Activated T-helper 9 cell treated with anti-CD3 and anti-CD28 coated beads, Interleukin-2, amount 50 U/mL, for 16 hours (primary cell): ENCODE measurements at places on chromosomes 6 and 20.

DNA sequence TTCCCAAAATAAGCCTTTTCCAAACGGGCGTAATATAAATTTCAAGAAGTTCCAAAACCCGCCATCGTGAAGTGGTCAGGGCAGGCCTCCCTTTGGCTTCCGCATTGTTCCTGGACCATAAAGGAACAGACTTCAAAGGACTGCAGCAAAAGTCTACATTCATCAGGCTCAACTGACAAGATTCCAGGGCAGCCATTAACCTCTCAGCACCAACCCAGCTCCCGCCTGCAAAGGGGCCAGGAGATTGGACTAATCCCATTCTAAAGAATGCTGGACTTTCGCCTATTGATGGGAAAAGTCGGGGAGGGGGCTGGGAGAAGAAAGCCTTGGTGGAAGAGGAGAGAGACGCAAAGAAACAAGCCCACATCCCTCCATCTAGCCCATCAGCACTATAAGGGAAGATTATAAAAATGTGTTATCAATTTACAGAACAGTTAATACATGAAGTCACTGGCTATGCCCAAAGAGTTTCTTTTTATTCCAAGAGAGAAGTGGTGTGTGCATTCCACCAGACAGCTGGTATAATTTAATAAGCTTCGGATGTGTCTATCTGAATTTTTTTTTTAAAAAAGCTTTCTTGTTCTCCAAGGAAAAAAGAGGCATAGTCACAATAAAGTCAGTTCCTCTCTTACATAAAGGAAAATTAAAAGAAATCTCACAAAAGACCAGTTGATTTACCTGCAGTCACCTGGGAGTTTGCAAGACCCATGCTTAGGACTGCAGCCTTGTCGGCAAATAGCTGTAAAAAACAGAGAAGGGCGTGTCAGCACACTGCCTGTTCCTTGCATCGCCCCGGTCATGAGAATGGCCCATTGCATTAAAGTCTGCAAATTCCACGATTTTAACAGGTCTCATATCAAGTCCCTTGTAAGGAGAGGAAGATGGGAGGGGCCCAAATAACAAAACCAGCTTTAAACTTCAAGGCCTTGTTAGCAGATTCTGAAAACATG lies 17.8 kb downstream of the JAG1 start:
- no peak for DNase-seq

GRCh38 chr6:29553268-29554057 lies 6.1 kb downstream of the UBD start:
- no peak for DNase-seq

GRCh38 chr20:34579979-34580940 lies 21.7 kb downstream of the MAP1LC3A start:
- DNase-seq: no peak

- DNase-seq: no peak
Observed at GRCh38 chr20:420721-421574, 12.8 kb downstream of the RBCK1 start.

- no peak for DNase-seq
Observed at GRCh38 chr20:45359069-45359405, 3.9 kb upstream of the SYS1 start.

GRCh38 chr6:96450770-96451130 lies 70.9 kb upstream of the UFL1 start:
- no peak for DNase-seq

- DNase-seq: no peak
Observed at GRCh38 chr6:107493158-107494057, 3.5 kb downstream of the SOBP start.
